Thyroid gland (tissue), 4 donors: ENCODE measurements at places on chromosomes 6 and 20. TPM values are rescaled to one million over a fixed set of nuclear protein-coding genes. Genes with fewer than 3 reads are reported as not detected.

Gene LY6G5C
- not detected for total RNA-seq

Gene KIAA0408
- total RNA-seq = 0.38 TPM

Gene KIF25
- not detected for total RNA-seq

Gene CD24
- 1,557 TPM for total RNA-seq

Gene CUL7
- 29.3 TPM for total RNA-seq

Gene C20orf144
- 0.13 TPM for total RNA-seq

Gene REPS1
- total RNA-seq = 93.9 TPM

GRCh38 chr6:96157018-96157565, 141.3 kb downstream of the FUT9 start:
- no peak for DNase-seq
- no peak overlapping the region for H3K27ac ChIP-seq
- no peaks in the 10 kb centered on the region for H3K36me3 ChIP-seq
- H3K27me3 ChIP-seq = no peaks in the 10 kb centered on the region

- peaks cover 17% of the 10 kb centered on the region for H3K4me1 ChIP-seq
- no peaks in the 10 kb centered on the region for H3K36me3 ChIP-seq
- no peak overlapping the region for H3K27ac ChIP-seq
- H3K27me3 ChIP-seq = no peaks in the 10 kb centered on the region
- no peak overlapping the region for H3K4me3 ChIP-seq
- DNase-seq = no peak
Observed at GRCh38 chr20:2130683-2131082, 29.1 kb downstream of the STK35 start.

GRCh38 chr6:27766405-27766804, 145.8 kb downstream of the OR2B2 start:
- no peaks in the 10 kb centered on the region for H3K4me1 ChIP-seq
- no peaks in the 10 kb centered on the region for H3K36me3 ChIP-seq
- H3K4me3 ChIP-seq = no peak overlapping the region
- no peak for DNase-seq
- H3K27me3 ChIP-seq = peaks cover 7% of the 10 kb centered on the region
- H3K27ac ChIP-seq = no peak overlapping the region

DNA sequence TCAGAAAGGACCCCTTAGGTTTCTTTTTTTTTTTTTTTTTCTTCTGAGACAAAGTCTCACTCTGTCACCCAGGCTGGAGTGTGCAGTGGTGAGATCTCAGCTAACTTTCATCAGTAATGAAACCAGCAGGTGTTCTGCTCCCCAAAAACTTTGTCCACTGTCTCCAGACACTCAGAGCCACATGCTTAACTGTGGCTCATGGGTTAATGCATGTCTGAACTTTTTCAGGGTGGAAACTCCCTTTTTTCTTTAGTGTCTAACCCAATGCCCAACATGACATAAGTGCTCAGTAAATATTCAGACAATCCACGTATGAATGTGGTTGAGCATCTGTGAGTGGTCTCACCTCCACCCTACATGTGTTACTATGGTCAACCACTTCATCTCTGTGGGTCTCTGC, 45.4 kb downstream of the MYB start:
- H3K27me3 ChIP-seq = no peaks in the 10 kb centered on the region
- H3K36me3 ChIP-seq = no peaks in the 10 kb centered on the region
- H3K4me3 ChIP-seq = no peak overlapping the region
- H3K4me1 ChIP-seq = no peaks in the 10 kb centered on the region
- no peak for DNase-seq

DNA sequence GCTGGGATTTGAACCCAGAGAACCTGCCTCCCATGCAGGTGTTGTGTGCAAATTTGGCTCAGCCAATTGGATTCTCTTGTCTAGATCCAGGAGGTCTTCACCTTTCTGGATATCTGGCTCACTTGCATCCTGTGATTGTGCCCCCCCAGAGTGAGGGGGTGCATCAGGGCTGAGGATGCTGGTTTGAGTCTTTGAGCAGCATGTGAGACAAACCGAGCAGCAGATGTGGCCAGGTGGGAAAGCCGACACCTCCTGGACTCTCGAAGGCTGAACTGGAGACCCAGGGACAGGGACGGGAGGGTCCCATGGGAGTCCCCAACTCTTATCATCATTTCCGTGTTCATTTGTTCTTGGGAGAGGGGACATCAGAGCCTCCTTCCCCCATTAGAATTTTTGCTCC, 30.6 kb upstream of the SULF2 start:
- H3K27me3 ChIP-seq = no peaks in the 10 kb centered on the region
- H3K4me1 ChIP-seq = peaks cover 4% of the 10 kb centered on the region
- no peaks in the 10 kb centered on the region for H3K36me3 ChIP-seq
- DNase-seq = no peak
- no peak overlapping the region for H3K27ac ChIP-seq

DNA sequence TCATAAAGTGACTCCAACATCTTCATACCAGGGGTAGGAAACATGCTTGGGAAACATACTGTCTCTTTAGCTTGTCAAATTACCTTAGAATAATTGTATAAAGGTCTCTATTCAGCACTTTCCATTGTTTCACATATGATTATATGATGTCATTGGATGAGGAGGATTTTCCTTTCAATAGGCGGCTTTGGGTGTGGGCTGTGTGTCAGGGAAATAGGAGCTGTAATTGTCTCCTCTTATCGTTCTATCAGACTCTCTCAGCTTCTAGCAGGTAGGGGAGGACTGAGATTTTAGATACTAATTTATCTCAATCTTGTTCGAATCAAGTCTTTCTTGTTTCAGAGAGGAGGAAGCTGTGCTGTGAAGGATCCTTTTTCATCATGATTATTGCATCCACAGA, 179.4 kb upstream of the OLIG3 start:
- H3K27ac ChIP-seq = no peak overlapping the region
- no peak overlapping the region for H3K4me3 ChIP-seq
- H3K36me3 ChIP-seq = no peaks in the 10 kb centered on the region
- DNase-seq = no peak

- no peaks in the 10 kb centered on the region for H3K27me3 ChIP-seq
- no peak for DNase-seq
- H3K27ac ChIP-seq = no peak overlapping the region
- H3K4me1 ChIP-seq = no peaks in the 10 kb centered on the region
- H3K4me3 ChIP-seq = no peak overlapping the region
Observed at GRCh38 chr6:135797361-135797760, 54.1 kb upstream of the PDE7B start.

GRCh38 chr6:163501439-163501838, 86.9 kb downstream of the QKI start:
- H3K27me3 ChIP-seq = no peaks in the 10 kb centered on the region
- no peak overlapping the region for H3K4me3 ChIP-seq
- no peak overlapping the region for H3K27ac ChIP-seq
- H3K36me3 ChIP-seq = no peaks in the 10 kb centered on the region
- peaks cover 5% of the 10 kb centered on the region for H3K4me1 ChIP-seq

- H3K27me3 ChIP-seq = no peaks in the 10 kb centered on the region
- H3K36me3 ChIP-seq = no peaks in the 10 kb centered on the region
- no peak overlapping the region for H3K4me3 ChIP-seq
- DNase-seq = no peak
- no peak overlapping the region for H3K27ac ChIP-seq
Observed at GRCh38 chr6:89180971-89181370, 35.1 kb downstream of the PM20D2 start.

DNA sequence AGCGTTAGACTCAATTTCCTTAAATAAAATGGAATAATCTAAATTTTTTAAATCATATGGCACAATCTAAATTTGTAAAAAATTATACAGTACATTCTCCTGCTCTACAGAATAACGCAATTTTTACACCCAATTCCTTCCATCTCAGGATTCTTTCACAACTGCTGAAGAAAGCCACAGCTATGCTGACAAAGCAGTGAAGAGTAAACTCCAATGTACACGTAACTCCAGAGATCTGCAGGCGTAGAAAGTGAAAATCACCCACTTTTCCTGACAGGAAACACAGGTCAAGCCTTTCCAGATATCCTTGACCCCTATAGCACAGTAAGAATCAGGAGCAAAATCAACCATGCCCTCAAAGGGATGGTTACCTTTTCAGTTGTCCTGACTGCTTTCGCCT, 27.4 kb downstream of the EPHA7 start:
- no peak overlapping the region for H3K4me3 ChIP-seq
- H3K27ac ChIP-seq = no peak overlapping the region
- H3K4me1 ChIP-seq = no peaks in the 10 kb centered on the region
- H3K36me3 ChIP-seq = no peaks in the 10 kb centered on the region
- no peak for DNase-seq

DNA sequence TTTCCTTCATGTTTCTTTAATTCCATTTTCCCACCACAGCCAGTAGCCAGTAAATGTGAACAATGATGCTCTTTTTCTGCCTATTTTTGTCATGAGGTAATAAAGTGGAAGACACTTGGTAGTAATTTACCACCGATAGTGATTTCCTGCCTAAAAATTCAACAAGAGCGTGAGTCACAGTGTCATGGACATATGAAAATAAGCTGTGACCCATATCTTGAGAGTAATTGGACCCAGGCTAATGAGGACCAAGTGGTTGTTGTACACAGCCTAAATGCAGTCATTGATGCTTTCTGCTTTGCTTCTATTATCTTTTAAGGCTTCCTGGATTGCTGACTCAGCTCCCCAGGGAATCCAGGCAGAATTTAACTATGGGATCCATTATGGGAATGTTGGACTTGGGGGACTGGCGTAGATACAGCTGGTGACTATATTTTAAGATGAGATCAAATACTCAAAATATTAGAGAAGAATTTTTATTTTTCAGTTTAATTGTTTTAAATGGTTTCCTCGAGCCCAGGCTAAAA, 265.9 kb upstream of the FERMT1 start:
- H3K27ac ChIP-seq = no peak overlapping the region
- no peak for DNase-seq
- no peaks in the 10 kb centered on the region for H3K36me3 ChIP-seq

- no peaks in the 10 kb centered on the region for H3K27me3 ChIP-seq
- H3K36me3 ChIP-seq = no peaks in the 10 kb centered on the region
- H3K4me3 ChIP-seq = no peak overlapping the region
Observed at GRCh38 chr6:140932909-140933308, 1199.8 kb upstream of the GJE1 start.

DNA sequence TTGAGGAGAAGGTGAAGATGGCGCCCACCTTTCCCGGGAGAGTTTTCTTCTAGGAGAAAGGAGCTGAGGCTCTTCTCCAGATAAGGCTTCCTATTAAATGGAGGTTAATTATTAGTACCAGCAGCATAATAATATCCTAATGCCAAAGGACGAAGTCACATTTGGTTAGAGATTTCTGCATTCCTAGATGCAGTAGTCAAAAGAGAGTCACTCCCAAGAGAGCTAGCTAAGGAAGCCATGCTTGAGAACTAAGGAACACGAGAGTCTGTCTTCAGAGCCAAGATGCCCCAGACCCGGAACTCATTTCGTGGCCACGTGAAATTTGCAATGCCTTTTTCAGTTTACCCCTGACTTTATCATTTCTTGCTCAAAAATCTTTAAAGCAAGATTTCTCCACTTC, 132.7 kb downstream of the TSHZ2 start:
- no peaks in the 10 kb centered on the region for H3K36me3 ChIP-seq
- no peaks in the 10 kb centered on the region for H3K27me3 ChIP-seq
- no peak overlapping the region for H3K4me3 ChIP-seq
- H3K27ac ChIP-seq = no peak overlapping the region
- H3K4me1 ChIP-seq = no peaks in the 10 kb centered on the region

DNA sequence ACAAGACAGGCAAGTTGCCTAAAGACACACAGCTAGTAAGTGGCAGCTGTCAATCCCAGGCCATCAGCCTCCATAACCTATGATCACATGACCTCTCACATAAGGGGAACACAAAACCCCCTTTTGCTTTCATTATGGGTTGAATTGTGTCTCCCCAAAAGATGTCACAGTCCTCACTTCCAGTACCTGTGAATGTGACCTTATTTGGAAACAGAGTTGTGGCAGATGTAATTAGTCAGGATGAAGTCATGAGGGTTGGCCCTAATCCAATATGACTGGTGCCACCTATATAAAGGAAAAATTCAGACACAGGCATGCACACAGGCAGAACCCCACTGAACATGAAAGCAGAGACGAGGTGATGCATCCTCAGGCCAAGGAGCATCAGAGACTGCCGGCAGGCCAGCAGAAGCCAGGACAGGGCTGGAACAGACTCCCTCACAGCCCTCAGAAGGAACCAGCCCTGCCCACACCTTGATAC, 33.6 kb downstream of the GFOD1 start:
- H3K4me1 ChIP-seq = no peaks in the 10 kb centered on the region
- no peaks in the 10 kb centered on the region for H3K27me3 ChIP-seq
- H3K4me3 ChIP-seq = no peak overlapping the region

DNA sequence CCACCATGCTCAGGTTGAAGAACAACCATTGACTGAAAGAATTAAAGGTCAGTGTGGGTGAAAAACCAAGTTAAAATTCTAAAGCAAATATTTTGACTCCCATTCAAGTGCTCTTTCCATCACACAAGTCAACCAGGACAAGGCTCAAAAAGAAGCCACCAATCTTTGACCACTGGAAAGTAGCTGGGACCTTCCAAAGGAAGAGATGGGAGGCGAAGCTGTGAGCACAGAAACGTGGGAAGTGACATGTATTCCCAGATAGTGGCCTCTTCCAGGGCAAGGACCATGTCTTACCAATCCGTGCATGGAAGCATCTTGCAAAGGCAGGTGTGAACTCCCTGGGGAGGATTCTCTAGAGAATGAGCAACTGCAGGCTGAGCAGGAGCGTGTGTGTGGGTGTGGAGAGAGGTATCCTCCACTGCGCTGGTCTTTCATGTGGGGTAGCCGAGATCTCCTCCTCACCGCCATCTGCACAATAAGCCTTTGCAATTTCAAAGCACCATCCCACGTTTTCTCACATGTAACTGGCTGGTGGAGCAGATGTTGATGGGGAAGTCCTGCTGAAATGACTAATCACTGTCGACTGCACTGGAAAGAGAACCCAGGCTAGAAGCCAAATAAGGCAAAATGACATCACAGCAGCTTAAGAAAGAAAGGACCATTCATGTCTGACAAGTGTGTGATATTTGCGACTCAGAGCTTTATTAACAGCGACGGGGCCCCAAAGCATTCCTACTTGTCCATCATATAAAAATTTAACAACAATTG, 189.4 kb upstream of the RREB1 start:
- H3K4me3 ChIP-seq = no peak overlapping the region
- H3K27ac ChIP-seq = no peak overlapping the region

GRCh38 chr6:41277605-41278004, 8.9 kb downstream of the TREM1 start:
- H3K27me3 ChIP-seq = no peaks in the 10 kb centered on the region
- no peaks in the 10 kb centered on the region for H3K36me3 ChIP-seq
- no peaks in the 10 kb centered on the region for H3K4me1 ChIP-seq
- no peak overlapping the region for H3K27ac ChIP-seq
- DNase-seq = no peak

- peaks cover 6% of the 10 kb centered on the region for H3K36me3 ChIP-seq
- H3K27ac ChIP-seq = no peak overlapping the region
- H3K4me3 ChIP-seq = no peak overlapping the region
- H3K4me1 ChIP-seq = peaks cover 21% of the 10 kb centered on the region
- DNase-seq = no peak
Observed at GRCh38 chr6:18405477-18406293, 18.5 kb downstream of the RNF144B start.
